ENCODE measurements at places on chromosomes 1 and 21. TPM values are rescaled to one million over a fixed set of nuclear protein-coding genes. Genes with fewer than 3 reads are reported as not detected.

DNA sequence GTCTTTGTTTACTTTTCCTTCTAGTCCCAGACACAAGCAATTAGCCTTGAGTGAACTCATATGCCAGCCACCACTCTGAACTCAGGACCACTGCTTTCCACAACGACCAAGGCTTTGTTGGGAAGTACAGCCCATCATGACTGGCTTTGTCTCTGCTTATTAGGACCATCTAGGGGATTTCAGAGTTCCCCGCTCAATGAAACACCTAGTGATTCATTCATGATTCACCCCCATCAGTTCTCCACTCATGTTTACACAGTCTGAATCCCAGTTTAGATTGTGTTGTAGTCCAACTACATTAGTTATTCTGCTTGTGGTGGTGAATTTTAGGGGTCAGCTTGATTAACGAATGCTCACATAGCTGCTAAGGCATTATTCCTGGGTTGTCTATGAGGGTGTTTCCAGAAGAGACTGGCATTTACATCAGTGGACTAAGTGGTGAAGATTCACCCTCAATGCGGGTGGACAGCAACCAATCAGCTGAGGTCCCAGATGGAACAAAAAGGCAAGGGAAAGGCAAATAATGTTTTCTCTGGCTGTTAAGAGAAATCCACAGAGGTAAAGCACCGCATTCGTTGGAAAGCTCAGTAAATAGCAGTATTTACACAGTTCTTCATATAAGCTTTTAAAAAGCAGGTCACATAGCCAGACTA lies 122.7 kb downstream of the RGS21 start:
- H3K27me3 ChIP-seq = no peaks in the 10 kb centered on the region
- no peak for DNase-seq
- H3K36me3 ChIP-seq = no peaks in the 10 kb centered on the region
- no peak overlapping the region for H3K27ac ChIP-seq

C1QB gene
- total RNA-seq = not detected

GRCh38 chr1:54312796-54313316 lies 93.3 kb downstream of the SSBP3 start:
- DNase-seq = no peak
- no peak overlapping the region for H3K4me3 ChIP-seq
- peaks cover 40% of the 10 kb centered on the region for H3K4me1 ChIP-seq
- H3K27me3 ChIP-seq = no peaks in the 10 kb centered on the region

DNA sequence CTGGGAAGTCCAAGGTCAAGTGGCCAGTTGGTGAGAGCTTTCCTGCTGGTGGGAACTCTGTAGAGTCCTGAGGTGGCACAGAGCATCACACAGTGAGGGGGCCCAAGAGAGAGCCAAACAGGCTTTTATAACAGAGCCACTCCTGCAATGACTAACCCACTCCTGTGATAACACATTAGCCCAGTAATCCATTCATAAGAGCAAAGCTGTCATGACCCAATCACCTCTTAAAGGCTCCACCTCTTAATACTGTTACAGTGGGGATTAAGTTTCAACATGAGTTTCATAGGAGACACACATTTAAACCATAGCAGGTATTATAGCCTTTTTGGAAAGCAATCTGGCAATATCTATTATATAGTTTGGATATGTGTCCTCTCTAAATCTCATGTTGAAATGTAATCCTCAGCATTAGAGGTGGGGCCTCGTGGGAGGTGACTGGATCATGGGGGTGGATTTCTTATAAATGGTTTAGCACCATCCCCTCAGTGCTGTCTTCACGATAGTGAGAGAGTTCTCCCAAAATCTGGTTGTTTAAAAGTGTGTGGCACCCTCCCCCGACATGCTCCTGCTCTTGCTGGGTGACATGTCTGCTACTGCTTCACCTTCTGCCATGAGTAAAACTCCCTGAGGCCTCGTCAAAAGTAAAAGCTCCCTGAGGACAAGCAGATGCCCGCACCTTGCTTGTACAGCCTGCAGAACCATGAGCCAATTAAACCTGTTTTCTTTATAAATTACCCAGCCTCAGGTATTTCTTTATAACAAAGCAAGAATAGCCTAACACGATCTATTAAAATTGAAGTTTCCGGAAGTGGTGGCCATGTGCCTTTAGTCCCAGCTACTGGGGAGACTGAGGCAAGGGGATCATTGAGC lies 64.5 kb downstream of the CD58 start:
- no peak overlapping the region for H3K4me3 ChIP-seq
- DNase-seq = no peak
- no peaks in the 10 kb centered on the region for H3K27me3 ChIP-seq
- no peaks in the 10 kb centered on the region for H3K36me3 ChIP-seq
- H3K4me1 ChIP-seq = peaks cover 60% of the 10 kb centered on the region

GPA33 gene
- 17.5 TPM for total RNA-seq

DNA sequence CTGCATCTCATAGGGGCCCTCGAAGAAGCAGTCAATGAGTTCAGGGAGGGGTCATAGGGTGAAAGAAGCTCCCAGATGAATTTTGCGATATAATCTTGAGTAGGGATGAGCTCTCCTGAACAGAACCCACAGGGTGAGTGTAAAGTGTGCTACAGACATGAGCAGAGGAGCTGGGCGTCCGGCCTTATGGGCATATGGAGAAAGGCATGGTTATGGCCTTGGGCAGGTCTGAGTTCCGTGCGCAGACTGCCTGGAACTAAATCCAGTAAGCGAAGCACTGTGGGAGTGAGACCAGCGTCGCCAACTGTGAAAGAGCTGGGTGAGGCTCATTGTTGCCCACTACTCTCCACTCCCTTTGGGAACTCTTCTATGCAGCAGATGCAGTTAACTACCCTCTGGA lies 28.7 kb downstream of the NSL1 start:
- H3K27ac ChIP-seq = no peak overlapping the region
- H3K4me1 ChIP-seq = peaks cover 8% of the 10 kb centered on the region

DNA sequence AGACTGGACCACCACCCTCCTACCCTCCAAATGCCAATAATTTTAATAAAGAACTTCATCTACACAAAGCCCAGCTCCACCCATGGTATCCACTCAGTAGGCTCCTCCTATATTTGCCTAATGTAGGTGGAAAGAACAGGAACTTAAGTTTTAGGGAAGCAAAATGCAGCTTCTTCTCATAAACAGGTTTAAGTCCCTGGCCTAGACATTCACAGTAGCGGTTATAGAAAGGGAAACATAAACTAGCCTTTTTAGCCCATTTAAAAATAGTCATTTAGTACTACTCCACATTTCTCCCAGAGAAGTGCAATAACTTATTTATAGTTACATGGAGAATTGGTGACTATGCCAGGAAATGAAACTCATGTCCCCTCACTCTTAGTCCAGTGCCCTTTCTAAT lies 56.6 kb upstream of the CPLANE2 start:
- peaks cover 46% of the 10 kb centered on the region for H3K36me3 ChIP-seq
- no peaks in the 10 kb centered on the region for H3K27me3 ChIP-seq
- no peaks in the 10 kb centered on the region for H3K4me1 ChIP-seq
- H3K4me3 ChIP-seq = no peak overlapping the region
- DNase-seq = no peak

- no peak for DNase-seq
- H3K36me3 ChIP-seq = peaks cover 3% of the 10 kb centered on the region
- peaks cover 59% of the 10 kb centered on the region for H3K4me1 ChIP-seq
These were observed 18.0 kb upstream of the PTAFR start for GRCh38 chr1:28194326-28195035.

SERINC2 gene
- 0.36 TPM for total RNA-seq

RCC2 gene
- 35.9 TPM for total RNA-seq

GRCh38 chr1:116375887-116376728 lies 3.1 kb downstream of the ATP1A1 start:
- peak overlapping the region; percentile 29 for H3K4me3 ChIP-seq
- peak overlapping the region; percentile 86 for H3K27ac ChIP-seq
- H3K27me3 ChIP-seq = no peaks in the 10 kb centered on the region
- no peaks in the 10 kb centered on the region for H3K36me3 ChIP-seq
- DNase-seq = peak; percentile 16
- peaks cover 40% of the 10 kb centered on the region for H3K4me1 ChIP-seq

- H3K4me1 ChIP-seq = peaks cover 6% of the 10 kb centered on the region
- no peaks in the 10 kb centered on the region for H3K27me3 ChIP-seq
- H3K27ac ChIP-seq = no peak overlapping the region
- H3K36me3 ChIP-seq = no peaks in the 10 kb centered on the region
These were observed 21.8 kb downstream of the TENT5C start for GRCh38 chr1:117627546-117628130.

- H3K4me1 ChIP-seq = peaks cover 26% of the 10 kb centered on the region
- no peaks in the 10 kb centered on the region for H3K36me3 ChIP-seq
- peak overlapping the region; percentile 97 for H3K4me3 ChIP-seq
- H3K27ac ChIP-seq = peak overlapping the region; percentile 81
- H3K27me3 ChIP-seq = no peaks in the 10 kb centered on the region
These were observed 908 bp downstream of the DDI2 start for GRCh38 chr1:15618077-15618654.

- no peak for DNase-seq
- no peak overlapping the region for H3K27ac ChIP-seq
- H3K4me1 ChIP-seq = peaks cover 10% of the 10 kb centered on the region
- peaks cover 13% of the 10 kb centered on the region for H3K27me3 ChIP-seq
These were observed 1.2 kb downstream of the LMOD1 start for GRCh38 chr1:201945157-201945556.

- no peak for DNase-seq
- no peaks in the 10 kb centered on the region for H3K36me3 ChIP-seq
- no peak overlapping the region for H3K4me3 ChIP-seq
- no peaks in the 10 kb centered on the region for H3K4me1 ChIP-seq
- no peak overlapping the region for H3K27ac ChIP-seq
These were observed 151.0 kb upstream of the C1orf87 start for GRCh38 chr1:60224523-60224922.

- DNase-seq = no peak
- no peak overlapping the region for H3K27ac ChIP-seq
- no peaks in the 10 kb centered on the region for H3K27me3 ChIP-seq
- H3K4me1 ChIP-seq = no peaks in the 10 kb centered on the region
These were observed 51.5 kb upstream of the ERRFI1 start for GRCh38 chr1:8077602-8078001.

DNA sequence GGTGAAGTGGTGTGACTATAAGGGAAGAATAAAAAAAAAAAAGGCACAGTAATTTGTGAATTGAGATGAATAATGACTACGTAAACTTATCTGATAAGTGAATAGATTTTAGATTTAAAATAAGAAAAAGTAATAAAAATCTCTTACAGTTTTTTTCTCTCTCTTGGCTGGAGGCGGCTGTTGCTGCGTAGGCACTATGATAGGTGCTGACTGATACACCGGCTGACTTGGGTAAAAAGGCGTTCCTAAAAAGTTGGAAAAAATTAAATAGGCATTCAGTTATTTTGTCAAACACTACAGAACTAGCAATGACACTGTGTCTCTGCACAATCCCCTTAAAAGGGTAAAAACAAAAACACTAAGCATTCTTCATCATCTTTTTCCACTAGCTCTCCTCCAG lies 185.7 kb upstream of the HP1BP3 start:
- no peaks in the 10 kb centered on the region for H3K4me1 ChIP-seq
- H3K27me3 ChIP-seq = no peaks in the 10 kb centered on the region
- H3K27ac ChIP-seq = no peak overlapping the region
- H3K4me3 ChIP-seq = no peak overlapping the region
- H3K36me3 ChIP-seq = peaks cover 26% of the 10 kb centered on the region
- DNase-seq = no peak

- no peak for DNase-seq
- no peak overlapping the region for H3K27ac ChIP-seq
- no peak overlapping the region for H3K4me3 ChIP-seq
- no peaks in the 10 kb centered on the region for H3K4me1 ChIP-seq
- H3K27me3 ChIP-seq = no peaks in the 10 kb centered on the region
- H3K36me3 ChIP-seq = no peaks in the 10 kb centered on the region
These were observed 90.2 kb upstream of the TSPAN2 start for GRCh38 chr1:115179397-115180079.

GRCh38 chr1:41418857-41419583 lies 57.8 kb downstream of the FOXO6 start:
- H3K4me3 ChIP-seq = no peak overlapping the region
- H3K27ac ChIP-seq = no peak overlapping the region
- H3K27me3 ChIP-seq = no peaks in the 10 kb centered on the region
- DNase-seq = no peak

- DNase-seq = peak; percentile 41
- H3K4me3 ChIP-seq = peak overlapping the region; percentile 52
- H3K27me3 ChIP-seq = no peaks in the 10 kb centered on the region
- peak overlapping the region; percentile 79 for H3K27ac ChIP-seq
- H3K4me1 ChIP-seq = peaks cover 9% of the 10 kb centered on the region
These were observed 500 bp downstream of the FAM20B start for GRCh38 chr1:179025975-179026812.

ACOT11 gene
- 1.4 TPM for total RNA-seq

GRCh38 chr1:90784186-90784847 lies 67.2 kb upstream of the BARHL2 start:
- DNase-seq = no peak
- H3K4me3 ChIP-seq = no peak overlapping the region
- no peaks in the 10 kb centered on the region for H3K4me1 ChIP-seq
- H3K27ac ChIP-seq = no peak overlapping the region

DNA sequence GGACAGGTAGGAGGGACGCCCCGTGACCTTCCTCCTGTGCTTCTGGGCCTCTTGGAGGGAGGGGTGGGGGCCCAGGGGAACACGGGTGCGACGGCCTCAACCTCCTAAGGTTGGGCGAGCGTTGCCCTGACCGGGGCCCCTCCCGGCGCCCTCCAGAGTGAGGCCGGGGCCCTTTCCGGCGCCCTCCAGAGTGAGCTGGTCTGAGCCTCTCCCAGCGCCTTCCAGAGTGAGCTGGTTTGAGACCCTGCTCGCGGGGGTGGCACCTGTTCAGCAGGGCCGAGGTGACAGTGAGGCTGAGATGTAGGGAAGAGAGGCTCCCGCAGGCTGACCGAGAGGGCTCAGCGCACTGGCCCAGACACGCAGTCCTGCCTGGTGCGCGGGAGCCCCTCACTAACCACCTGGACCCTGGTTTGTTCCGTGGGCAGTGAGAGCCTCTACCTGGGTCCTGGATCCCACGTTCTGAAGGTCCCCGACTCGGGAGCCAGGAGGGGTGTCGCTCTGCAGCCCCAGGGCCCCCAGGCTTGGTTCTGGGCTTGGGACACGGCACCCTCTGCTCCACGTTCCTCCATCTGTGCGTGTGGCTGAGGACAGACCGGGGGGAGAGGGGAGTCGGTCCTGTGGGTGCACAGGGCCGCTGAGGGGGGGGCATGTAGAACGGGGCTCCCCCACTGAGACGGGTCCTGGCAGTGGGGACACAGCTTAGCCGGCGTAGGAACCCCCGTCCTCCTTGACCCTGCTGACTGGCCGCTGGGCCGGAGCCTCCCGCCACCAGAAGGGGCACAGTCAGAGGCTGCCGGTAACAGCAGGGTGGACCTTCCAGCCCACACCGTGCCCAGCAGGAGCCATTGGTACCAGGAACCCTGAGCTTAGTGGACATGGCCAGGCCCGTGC lies 1.4 kb downstream of the COL6A1 start:
- no peak overlapping the region for H3K4me3 ChIP-seq
- H3K27ac ChIP-seq = no peak overlapping the region
- H3K27me3 ChIP-seq = no peaks in the 10 kb centered on the region
- H3K36me3 ChIP-seq = no peaks in the 10 kb centered on the region
- H3K4me1 ChIP-seq = peaks cover 7% of the 10 kb centered on the region

- H3K4me3 ChIP-seq = no peak overlapping the region
- no peak overlapping the region for H3K27ac ChIP-seq
- no peaks in the 10 kb centered on the region for H3K4me1 ChIP-seq
- peaks cover 5% of the 10 kb centered on the region for H3K27me3 ChIP-seq
- H3K36me3 ChIP-seq = no peaks in the 10 kb centered on the region
These were observed 14.3 kb downstream of the WDR64 start for GRCh38 chr1:241666419-241666818.

Measured in T-cell (primary cell).